ENCODE measurements at places on chromosomes 7 and 10.

- no peak for DNase-seq
Observed at GRCh38 chr10:84114088-84114667, 25.1 kb upstream of the GHITM start.

- DNase-seq, result peak; percentile 51
Observed at GRCh38 chr7:100568896-100569844, 4.5 kb downstream of the SAP25 start.

GRCh38 chr7:150937848-150938561 is 40.1 kb downstream of the KCNH2 start:
- no peak for DNase-seq

GRCh38 chr7:107838816-107839565 is 36.0 kb upstream of the SLC26A3 start:
- no peak for DNase-seq

DNA sequence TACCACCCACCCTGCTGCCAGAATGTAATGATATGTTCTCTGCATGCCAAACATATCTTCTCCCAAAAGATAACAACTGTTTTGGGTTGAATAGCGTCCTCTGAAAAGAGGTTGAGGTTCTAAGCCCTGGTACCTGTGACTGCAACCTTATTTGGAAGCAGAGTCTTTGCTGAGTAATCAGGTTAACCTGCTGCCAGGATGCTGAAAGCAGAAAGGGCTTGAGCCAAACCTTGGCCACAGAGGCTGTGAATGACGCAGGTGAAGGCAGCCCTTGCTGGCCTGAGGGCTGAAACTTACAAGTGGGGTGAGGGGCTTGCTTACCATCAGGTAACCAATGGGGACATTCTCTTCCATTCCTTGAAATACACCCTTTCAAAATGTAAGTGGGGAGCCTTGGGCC is 151.8 kb upstream of the RHEB start:
- DNase-seq, result no peak

- no peak for DNase-seq
Observed at GRCh38 chr10:79292026-79292766, 55.1 kb upstream of the PPIF start.

DNA sequence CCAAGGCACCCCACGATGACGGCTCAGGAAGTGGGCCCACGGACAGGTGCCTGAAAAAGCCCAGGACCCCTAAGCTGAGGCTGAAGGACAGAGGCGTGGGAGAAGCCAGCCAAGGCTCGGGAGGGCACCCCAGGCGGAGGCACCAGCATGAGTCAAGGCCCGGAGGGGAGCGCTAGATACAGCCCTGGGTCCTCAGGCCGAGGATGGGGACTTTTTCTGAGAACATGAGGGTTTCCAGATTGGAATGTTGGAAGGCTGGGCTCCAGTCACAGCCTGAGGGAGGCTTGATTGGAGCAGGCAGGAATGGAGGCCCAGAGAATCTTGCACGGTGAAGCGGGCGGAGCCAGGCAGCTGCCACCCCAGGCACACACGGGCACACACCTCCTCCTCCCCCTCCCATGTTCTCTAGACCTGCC is 19.0 kb upstream of the ELFN1 start:
- no peak for DNase-seq

GRCh38 chr7:516216-516605 is 3.4 kb downstream of the PDGFA start:
- DNase-seq, result no peak

- no peak for DNase-seq
Observed at GRCh38 chr7:41701068-41701941, 1.6 kb downstream of the INHBA start.

- DNase-seq, result no peak
Observed at GRCh38 chr10:33237736-33238624, 96.5 kb downstream of the NRP1 start.

- DNase-seq, result no peak
Observed at GRCh38 chr7:30429156-30429530, 49.4 kb downstream of the NOD1 start.

Data from CD4-positive, alpha-beta T cell treated with Interleukin-15 for 1 hour (primary cell).